ENCODE measurements at places on chromosomes 4 and X.

DNA sequence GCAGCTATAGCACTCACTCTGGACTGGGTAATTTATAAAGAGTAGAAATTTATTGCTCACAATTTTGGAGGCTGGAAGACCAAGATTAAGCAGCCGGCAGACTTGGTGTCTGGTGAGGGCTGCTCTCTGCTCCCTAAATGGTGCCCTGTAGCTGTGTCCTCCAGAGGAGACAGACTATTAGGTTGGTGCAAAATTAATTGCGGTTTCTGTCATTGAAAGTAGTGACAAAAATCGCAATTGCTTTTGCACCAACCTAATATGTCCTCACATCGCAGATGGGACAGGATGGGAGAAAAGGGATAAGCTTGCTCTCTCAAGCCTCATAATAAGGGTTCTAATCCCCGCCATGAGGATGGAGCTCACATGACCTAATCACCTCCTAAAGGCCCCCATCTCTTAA, 258.1 kb upstream of the VCX3A start:
- DNase-seq = no peak

GRCh38 chr4:141409556-141409955, 188.9 kb downstream of the ZNF330 start:
- no peak for DNase-seq

DNA sequence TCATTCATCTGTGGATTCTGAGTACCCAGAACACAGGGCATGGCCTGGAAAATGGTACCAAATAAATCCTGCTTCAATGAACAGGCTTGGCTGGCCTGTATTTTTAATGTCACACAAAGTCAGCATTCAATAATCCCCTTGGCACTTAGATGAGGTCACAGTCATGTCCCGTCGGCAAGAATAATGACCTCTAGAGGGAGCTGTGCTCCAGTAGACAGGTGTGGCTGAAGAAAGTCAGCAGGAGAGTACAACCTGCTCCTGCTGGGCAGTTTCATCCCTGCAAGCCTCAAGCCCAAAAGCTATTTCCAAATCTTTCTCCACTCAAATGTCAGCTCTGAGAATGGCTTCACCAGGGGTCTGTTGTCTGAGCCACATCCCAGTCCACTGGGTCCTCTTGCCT, 404.0 kb upstream of the F9 start:
- peak; percentile 13 for DNase-seq

- DNase-seq = no peak
Observed at GRCh38 chr4:4631150-4631549, 89.3 kb upstream of the STX18 start.

GRCh38 chr4:161555689-161556660, 607.8 kb downstream of the FSTL5 start:
- DNase-seq = no peak

- no peak for DNase-seq
Observed at GRCh38 chr4:180828455-180829018, 1414.7 kb upstream of the TENM3 start.

DNA sequence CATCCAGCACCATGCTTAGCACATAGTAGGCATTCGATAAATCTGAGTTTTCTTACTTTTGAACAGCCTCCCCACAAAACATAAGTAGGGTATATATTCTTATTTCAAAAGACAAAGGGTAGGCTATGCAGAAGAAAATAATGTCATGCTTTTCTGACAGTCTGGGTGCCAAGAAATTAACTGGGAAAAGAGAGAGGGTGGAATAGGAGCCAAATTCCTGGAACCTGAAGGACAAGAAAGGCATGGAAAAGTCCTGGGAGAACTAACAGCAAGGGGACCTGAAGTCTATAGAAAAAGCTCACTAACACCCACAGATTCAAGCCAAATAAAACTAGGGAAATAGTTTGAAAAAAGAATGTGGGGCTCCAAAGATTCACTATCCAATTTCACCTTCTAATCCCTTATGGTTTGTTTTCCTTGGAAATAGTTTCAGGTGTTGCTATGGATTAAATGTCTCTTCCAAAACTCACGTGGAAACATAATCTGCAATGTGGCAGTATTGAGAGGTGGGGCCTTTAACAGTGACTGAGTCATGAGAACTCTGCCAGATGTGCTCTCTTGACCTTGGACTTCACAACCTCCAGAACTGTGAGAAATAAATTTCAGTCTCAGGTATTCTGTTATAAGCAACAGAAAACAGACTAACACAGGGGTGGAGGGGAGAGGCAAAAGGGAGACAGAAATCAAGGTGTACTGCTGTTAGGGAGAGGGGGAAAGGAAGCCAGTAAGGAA, 173.3 kb upstream of the ARHGEF9 start:
- no peak for DNase-seq

- no peak for DNase-seq
Observed at GRCh38 chr4:101290654-101291053, 56.7 kb downstream of the PPP3CA start.

GRCh38 chr4:121243485-121243884, 79.4 kb upstream of the TNIP3 start:
- DNase-seq = peak; percentile 49

DNA sequence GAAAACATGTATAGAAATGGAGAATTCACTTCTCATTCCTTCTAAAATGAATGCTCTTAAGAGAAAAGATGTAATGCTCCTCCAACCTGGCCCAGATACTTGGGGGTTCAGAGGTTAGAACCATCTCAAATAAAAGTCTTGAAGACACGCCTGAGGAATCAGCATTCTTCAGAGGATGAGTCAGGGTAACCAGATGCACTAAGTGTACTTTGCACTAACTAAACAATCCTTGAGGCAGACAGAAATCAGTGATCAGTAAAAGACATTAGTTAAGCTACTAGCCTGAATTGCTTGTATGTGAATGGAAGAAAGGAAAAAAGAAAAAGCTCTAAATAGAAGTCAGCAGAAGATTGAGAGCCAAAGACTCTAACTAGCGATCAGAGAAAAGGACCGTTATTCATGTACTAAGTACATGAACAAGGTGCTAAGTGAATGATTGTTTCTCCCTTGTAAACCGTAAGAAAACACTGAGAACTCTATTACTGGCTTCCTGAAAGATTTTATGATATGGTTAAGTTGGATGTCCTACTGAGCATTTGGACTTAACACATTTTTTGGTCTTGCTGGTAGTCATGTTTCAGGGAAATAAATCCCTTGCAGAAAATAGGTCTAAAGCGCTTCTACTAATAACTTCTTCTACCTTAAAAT, 738.3 kb downstream of the STPG2 start:
- no peak for DNase-seq

DNA sequence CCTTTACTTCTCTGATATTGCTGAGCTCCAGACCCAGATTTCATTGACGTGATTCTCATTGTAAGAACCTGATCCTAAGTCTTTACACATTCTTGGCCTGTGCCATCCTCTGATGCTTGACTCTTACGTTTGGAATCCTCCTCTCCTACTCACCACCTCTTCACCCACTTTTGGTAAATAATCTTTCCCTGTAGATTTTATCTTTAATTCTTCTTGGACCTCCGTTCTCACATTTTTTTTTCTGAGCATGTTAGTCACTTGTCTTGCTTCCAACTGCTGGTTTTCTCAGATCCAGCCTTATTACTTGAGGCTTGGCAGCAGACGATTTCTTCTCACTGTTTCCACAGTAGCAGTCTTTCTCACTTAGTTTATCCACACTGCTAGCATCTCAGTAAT, 12.4 kb upstream of the SH3RF1 start:
- DNase-seq = no peak

GRCh38 chr4:8781641-8782040, 90.0 kb downstream of the HMX1 start:
- no peak for DNase-seq

DNA sequence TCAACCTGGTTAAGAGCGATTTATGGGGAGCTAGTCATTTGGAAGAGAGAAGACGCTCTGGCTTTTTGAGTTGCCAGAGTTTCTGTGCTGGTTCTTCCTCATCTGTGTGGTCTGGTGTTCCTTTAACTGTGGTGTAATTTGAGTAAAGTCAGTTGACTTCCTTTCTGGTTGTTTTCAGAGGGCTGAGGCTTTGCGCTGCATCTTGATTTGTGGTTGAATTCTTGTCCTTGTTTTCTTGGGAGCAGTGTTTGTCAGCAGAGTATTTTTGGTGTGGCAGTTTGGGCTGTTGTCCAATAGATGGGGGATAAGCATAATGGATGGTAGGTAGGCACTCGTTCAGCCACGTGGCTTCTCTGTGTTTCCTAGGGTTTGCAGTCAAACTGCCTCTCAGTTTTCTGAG, 2143.2 kb upstream of the TENM3 start:
- DNase-seq = no peak

- DNase-seq = no peak
Observed at GRCh38 chr4:134695433-134695832, 493.8 kb upstream of the PABPC4L start.

GRCh38 chr4:147174591-147174990, 228.9 kb upstream of the TTC29 start:
- no peak for DNase-seq

DNA sequence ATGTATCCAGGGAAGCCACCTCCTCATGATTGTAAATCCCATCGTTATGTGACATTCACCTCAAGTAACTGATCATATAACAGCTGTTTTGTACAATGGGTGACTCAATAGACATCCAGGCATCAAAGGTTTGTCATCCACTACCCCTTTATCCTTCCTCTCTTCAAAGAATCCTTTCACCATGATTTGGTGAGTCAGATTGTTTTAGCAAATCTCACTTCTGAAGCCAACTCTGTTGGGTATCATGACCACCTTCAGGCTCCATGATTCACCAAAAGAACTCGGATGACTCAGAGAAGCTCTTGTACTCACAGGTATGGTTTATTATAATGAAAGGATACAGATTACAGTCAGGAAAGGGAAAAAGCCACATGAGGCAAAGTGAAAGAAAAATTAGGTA, 132.1 kb downstream of the PWWP3B start:
- DNase-seq = no peak

GRCh38 chr4:21964762-21965319, 16.3 kb upstream of the KCNIP4 start:
- no peak for DNase-seq

- peak; percentile 69 for DNase-seq
Observed at GRCh38 chrX:102652031-102652688, 877 bp downstream of the GPRASP1 start.

GRCh38 chr4:118351851-118352827, 664 bp downstream of the PRSS12 start:
- peak; percentile 19 for DNase-seq

GRCh38 chrX:13936521-13937225, 93.0 kb downstream of the GEMIN8 start:
- no peak for DNase-seq

DNA sequence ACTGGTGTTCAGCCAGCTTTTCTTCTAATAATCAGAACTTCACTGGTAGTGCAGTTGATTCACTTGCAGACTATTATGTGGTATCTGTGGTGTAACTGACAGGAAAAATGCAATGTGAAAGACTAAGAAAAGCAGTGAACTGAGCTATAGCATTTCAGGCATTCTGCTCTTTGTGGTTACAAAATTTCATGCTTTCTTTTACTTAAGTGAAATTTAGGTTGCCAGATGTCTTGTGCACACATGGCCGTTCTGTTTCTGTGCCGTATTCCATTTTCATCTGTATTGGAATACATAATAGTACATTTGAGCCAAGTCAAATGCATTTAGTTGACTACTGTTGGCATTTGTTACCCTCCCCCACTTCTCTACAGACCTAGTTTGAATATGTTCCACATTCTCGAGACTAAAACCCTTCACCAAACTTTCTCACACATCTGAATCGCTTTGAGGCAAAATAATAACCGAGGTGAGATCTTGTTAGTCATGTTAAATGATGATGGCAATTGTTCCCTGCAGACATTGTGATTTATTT, 8.2 kb downstream of the RTL3 start:
- DNase-seq = no peak

GRCh38 chrX:82092307-82092706, 890.4 kb downstream of the SH3BGRL start:
- DNase-seq = no peak

DNA sequence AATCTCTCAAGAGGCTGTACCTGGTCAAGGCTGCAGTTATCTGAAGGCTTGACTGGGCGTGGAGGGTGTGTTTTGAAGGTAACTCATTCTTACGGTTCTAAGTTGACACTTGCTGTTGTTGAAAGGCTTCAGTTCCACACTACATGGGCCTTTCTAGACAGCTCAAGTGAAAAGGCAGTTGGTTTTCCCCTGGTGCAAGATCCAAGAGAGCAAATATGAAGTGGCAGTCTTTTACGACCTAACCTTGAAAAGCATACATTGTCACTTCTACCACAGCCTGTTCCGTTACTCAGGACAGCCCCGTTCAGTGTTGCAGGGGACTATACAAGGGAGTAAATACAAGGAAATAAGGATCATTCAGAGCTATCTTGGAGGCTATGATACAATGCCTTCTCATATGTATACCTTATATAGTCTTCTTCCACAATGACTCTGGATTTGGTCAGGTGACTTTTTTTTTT, 46.2 kb downstream of the PDS5A start:
- peak; percentile 44 for DNase-seq

- DNase-seq = no peak
Observed at GRCh38 chr4:152155070-152155469, 380.8 kb downstream of the FBXW7 start.

DNA sequence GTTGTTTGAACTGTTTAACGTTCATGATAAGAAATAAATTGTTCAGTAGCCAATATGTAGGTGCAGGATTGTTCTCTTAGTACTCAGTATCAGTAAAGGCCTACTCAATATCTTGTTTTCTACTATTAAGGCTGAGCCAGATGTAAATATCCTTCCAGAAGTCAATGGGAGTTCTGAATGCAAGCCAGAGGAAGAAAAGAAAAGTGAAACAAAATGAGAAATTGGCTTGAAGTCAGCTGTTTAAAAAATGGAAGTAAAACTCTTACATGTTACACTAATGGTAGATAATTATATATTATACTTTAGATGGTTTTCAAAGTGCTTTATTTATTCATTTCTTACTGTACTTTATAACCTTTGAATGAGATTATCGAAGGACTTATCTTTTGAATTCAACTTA, 1417.9 kb downstream of the ADGRL3 start:
- no peak for DNase-seq

- no peak for DNase-seq
Observed at GRCh38 chr4:14863418-14864364, 138.6 kb upstream of the CPEB2 start.

DNA sequence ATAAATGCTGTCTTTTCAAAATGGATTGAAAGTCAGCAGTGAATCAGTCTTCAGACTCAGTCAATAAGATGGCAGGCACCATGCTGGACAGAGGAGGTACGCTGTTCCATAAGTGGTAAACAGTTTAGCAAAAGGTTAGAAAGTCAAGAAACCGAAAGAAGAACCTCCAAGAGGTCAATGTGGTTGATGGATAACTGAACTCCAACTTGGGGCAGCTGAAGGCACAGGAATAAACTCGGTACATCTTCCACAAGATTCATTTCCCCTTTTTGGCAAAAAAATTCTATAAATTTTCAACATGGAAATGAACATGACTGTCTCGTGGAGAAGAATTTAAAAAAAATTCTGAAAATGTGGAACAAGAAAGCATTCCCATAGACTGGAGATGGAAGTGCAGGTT, 18.4 kb upstream of the SEL1L3 start:
- no peak for DNase-seq

- peak; percentile 91 for DNase-seq
Observed at GRCh38 chr4:26074712-26075430, 160.9 kb downstream of the SMIM20 start.

DNA sequence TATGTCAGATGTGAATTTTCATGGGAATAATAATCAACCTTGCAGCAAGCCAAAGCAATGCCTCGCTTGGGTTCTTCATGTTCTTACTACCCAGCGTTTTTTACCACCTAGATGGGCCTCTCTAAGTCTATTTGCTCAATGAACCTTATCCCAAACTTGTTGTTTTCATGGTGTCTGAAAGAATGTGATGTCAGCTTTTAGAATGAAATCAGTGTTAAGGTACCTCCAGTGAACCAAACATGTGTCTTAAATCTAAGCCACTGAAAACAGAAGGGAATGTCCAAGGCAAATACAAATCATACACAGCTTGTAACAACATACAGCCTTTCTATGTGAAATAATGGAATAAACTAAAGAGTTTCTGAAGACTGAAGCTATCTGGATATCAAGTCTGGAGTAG, 6.7 kb downstream of the EPGN start:
- no peak for DNase-seq

All from activated CD4-positive, alpha-beta memory T cell treated with anti-CD3 and anti-CD28 coated beads for 36 hours (primary cell).